ENCODE measurements at places on chromosomes 6 and 20. TPM values are rescaled to one million over a fixed set of nuclear protein-coding genes. Genes with fewer than 3 reads are reported as not detected.

Gene SLC9A8
- total RNA-seq, result 6.8 TPM

Gene ADGRG6
- 3.6 TPM for total RNA-seq

DNA sequence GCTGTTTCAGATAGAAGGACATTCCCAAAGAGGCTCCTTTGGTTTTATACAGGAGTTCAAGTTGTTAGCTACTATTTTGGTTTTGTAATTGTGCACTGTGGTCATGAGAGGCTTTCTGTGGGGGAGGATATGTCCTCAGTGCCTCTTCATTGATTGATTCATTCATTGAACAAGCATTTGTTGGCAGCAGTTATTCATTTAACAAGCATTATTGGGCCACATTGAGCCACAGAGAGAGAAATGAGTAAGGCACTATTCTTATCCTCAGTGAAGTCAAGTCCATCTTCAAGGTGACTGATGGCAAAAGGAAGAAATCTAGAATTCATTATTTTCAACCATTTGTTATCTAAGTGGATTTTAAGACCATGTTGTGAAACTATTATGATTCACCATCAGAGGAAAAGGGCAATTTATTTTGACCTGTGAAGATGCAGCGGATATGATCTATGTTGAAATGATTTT lies 697.2 kb upstream of the CITED2 start:
- DNase-seq, result no peak

- DNase-seq, result peak; percentile 43
Measured at GRCh38 chr20:4160761-4161305, 145.5 kb upstream of the RNF24 start.

All from heart right ventricle (tissue), 16 donors.